ENCODE measurements at places on chromosomes 11 and 22.
A peak's percentile ranks its signal among the peaks of the same experiment; 100 is the strongest.

- DNase-seq: no peak
Measured at GRCh38 chr11:272195-272930, 5.8 kb upstream of the NLRP6 start.

DNA sequence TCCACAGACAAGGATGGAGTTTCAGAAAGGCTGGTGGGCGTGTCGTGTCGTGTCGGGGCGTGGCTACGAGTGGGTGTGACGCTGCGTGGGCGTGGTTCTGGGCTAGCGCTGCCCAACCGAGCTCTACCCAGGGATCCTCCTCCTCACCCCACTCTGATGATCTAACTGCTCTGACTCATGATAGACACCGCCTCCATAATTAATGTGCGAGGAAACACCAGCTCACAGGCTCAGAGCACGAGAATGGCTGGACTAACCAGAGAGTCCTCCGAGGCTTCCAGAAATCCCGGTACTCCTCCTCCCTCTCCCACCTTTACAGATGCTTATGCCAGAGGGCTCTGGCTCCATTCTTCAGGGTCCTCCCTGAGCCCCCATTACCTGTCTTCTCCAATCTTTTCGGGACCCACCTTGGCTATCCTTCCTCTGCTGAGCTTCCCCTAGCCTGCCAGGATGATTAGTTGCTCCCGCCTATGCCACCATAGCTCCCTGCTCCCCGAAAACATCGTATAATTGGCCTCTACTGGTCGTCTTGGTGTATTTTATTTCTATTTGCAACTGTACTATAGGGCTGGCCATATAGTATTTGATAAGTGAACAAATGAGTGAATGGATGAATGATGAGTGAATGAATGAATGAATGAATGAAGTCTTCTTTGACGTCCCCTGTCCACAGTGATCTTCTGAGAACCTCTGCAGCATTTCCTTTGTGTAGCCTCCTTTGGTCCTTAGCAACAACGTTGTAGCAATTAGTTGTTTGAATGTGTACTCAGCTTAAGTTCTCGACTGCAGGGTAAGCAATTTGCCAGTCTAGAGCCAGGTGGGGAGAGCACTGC is 21.7 kb downstream of the TMPRSS13 start:
- DNase-seq: peak; percentile 69

- no peak for DNase-seq
Measured at GRCh38 chr11:36426226-36426848, 83.7 kb downstream of the TRAF6 start.

- peak; percentile 29 for DNase-seq
Measured at GRCh38 chr11:67053896-67054329, 2.7 kb upstream of the RHOD start.

DNA sequence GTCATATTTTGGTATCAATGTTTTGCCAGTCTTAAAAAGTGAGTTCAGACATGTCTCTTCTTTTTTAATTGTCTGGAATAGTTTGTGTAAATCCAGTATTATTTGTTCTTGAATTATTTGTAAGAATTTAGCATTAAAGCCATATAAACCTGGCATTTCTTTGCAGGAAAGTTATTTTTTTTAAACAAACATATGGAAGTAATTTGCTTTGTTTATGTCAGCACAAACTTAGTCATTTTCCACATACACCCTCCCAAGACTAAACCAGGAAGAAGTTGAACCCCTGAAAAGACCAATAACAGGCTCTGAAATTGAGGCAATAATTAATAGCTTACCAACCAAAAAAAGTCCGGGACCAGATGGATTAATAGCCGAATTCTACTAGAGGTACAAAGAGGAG is 9.1 kb upstream of the CCDC81 start:
- no peak for DNase-seq
